ENCODE measurements at places on chromosomes 5 and 9. TPM values are rescaled to one million over a fixed set of nuclear protein-coding genes. Genes with fewer than 3 reads are reported as not detected.

DNA sequence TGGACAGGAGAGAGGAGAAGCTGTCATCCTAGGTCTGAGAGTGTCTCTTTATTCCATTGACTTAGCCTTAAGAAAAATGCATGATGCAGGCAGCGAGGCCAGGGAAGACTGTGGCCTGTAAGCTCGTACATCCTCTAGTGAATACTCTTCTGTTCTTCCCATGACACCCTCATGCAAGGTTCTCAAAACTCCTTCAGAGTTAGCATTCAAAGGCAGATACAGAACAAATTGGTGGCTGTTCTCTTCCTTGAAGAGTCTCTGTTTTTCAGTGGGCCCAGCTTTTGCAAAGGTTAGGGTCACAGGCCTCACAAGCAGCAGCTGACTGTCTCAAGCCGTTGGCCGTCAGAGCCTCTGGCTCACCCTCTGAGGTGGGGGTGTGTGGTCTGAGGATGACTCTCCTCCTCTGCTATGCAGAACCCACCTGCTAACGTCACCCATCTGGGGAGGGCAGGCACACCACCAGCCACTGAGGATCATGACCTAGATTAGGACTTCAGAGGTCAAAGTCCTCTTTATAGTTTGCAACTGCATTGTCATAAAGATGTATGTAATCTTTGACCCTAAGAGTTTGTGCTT is 15.1 kb downstream of the ADCY2 start:
- no peak for DNase-seq

DNA sequence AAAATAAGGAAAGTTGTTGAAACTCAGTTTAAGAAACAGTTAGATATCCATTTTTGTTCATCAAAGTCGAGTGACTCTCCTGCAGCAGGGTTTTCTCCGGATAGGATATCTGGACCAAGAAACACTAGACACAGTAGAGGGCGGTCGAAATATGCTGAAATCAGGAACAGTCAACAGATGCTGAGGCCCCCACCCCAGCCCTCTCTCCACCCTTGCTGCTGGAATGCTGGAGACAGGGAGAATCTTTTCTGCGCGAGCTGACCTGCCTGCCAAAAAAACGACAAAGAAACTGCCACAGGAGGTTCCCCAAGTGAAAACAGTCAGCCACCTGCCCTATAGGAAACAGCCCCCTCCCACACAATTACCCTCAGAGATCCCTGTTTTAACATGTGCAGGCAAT is 4.3 kb upstream of the IL13 start:
- no peak for DNase-seq

GRCh38 chr5:112219000-112219399 is 200.1 kb downstream of the EPB41L4A start:
- no peak for DNase-seq

DNA sequence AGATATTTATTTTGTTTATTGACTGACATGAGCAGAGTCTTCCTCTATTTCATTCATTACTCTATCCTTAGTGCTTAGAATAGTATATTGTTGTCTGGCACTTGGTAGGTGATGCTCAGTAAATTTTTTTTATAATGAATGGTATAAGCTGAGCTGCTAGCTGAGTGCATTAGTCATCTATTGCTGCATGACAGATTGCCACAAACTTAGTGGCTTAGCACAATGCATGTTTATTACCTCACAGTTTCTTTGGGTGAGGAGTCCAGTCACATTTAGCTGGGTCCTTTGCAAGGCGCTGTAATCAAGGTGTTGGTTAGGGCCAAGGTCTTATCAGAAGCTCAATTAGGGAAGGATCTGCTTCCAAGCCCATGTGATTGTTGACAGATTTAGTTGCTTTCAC is 23.1 kb downstream of the SMAD5 start:
- DNase-seq = no peak

- DNase-seq = no peak
Observed at GRCh38 chr5:158976035-158976434, 123.7 kb downstream of the EBF1 start.

GRCh38 chr5:168802337-168802736 is 223.2 kb upstream of the PANK3 start:
- DNase-seq = peak; percentile 61

- peak; percentile 69 for DNase-seq
Observed at GRCh38 chr5:79560771-79561524, 47.0 kb upstream of the HOMER1 start.

- peak; percentile 57 for DNase-seq
Observed at GRCh38 chr9:94554439-94555331, at the start of gene PCAT7. Gene PCAT7, plus strand, starts transcription at chr9:94555083.

GRCh38 chr5:98902733-98903132 is 26.1 kb downstream of the CHD1 start:
- no peak for DNase-seq

GRCh38 chr5:103743421-103743820 is 180.8 kb upstream of the NUDT12 start:
- DNase-seq = no peak

GRCh38 chr9:105883847-105884246 is 189.5 kb downstream of the TMEM38B start:
- peak; percentile 11 for DNase-seq

DNA sequence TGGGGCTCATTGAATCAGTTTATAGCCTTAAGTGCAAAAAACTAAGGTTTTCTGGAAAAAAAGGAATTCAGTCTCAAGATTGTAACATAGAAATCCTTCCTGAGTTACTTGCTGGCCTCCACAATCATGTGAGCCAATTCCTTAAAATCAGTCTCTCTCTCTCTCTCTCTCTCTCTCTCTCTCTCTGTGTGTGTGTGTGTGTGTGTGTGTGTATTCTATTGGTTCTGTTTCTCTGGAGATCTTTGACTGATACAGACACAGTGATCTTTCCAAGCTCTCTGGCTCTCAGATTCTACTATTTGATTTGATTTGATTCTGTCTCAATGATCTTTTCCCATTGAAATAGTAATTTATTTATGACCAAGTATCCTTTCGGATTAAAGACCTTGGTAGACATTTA is 74.6 kb downstream of the CFAP95 start:
- no peak for DNase-seq

DNA sequence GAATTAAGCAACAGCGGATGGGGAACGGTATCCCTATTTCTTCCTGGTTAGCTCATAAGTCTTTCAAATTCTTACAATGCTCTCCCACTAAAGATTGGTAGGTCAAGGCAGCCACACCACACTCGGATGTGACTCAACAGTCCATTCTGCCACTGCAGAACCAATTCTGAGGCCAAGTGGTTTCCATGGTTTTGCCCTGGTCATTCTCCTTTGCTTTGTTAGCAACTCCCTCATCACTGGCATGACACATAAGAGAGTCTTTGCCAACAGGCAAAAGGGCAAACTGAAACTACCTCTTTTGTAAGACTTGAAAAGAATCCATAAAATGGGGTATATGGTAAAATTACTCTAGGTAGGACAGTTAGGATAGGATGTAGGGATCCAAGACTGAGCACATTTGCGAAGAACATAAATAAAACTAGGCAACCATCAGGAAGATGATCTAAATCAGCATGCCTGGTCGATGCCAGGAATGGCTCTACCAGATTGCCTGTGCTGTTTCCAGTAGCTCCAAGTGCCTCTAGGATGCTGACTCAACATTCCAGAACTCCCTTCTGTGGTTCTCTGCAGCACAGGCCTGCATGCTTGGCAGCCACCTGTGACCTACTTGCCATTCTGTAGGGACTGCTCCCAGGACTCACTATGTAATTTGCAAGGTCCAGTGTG is 105.4 kb downstream of the DCP2 start:
- DNase-seq = no peak

GRCh38 chr5:14663734-14664269 is 716 bp upstream of the OTULIN start:
- DNase-seq = peak; percentile 24

HOMER1 gene
- total RNA-seq = 11.4 TPM

SPATA6L gene
- total RNA-seq = 0.78 TPM

TMEM252 gene
- not detected for total RNA-seq

IL13 gene
- total RNA-seq = 4.8 TPM

C5 gene
- total RNA-seq = 3.4 TPM

C5orf58 gene
- total RNA-seq = not detected

SYK gene
- 0.20 TPM for total RNA-seq

ACOT12 gene
- not detected for total RNA-seq

SLCO4C1 gene
- total RNA-seq = 0.45 TPM

CDH9 gene
- total RNA-seq = not detected

ROPN1L gene
- total RNA-seq = not detected
